Stimulated activated CD4-positive, alpha-beta T cell treated with anti-CD3 and anti-CD28 coated beads, Interleukin-4, amount 100 ng/mL, for 48 hours (primary cell): ENCODE measurements at places on chromosomes 16 and 17.
A peak's percentile ranks its signal among the peaks of the same experiment; 100 is the strongest.

DNA sequence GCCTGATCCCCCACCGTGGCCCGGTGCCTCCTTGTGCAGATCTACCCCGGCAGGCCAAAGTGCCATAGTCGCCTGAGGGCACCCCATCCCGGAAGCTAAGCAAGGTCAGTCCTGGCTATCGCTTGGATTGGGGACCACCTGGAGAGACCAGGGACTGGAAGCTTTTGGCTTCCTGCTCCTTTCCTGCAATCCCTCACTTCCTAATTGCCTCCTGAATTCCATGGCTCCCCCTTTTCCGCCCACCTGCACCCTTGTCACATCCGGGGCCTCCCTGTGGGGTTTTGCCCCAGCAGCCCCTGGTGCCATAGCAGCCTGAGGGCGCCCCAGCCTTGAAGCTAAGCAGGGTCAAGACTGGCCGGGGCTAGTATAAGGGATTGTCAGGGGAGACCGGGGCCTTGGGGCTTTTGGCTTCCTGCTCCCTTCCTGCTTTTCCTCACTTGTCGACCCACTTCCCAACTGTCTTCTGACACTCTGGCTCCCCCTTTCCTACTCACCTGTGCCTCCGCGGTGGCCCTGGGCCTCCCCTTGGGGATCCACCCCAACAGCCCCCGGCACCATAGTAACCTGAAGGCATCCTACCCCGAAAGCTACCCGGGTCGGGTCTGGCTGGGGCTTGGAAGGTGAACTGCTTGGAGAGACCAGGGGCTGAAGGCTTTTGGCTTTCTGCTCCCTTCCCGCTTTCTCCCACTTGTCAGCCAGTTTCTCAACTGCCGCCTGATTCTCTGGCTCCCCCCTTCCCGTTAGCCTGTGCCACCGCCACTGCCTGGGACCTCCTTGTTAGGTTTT is 2293.6 kb downstream of the TP53TG3F start:
- DNase-seq, result no peak

DNA sequence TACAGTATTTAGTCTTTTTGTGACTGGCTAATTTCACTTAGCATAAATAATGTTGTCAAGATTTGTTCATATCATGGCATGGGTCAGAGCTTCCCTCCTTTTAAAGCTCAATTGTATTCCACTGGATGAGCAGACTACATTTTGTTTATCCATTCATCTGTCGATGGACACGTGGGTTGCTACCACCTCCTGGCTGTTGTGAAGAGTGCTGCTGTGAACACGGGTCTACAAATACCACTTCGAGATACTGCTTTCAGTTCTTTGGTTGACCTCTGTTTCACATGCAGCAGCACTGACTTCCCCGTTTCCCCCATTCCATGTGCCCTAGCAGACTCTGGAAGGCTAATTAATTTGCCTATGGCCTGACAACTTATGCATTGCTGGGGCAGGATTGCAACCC is 285.4 kb downstream of the SHISA9 start:
- no peak for DNase-seq

DNA sequence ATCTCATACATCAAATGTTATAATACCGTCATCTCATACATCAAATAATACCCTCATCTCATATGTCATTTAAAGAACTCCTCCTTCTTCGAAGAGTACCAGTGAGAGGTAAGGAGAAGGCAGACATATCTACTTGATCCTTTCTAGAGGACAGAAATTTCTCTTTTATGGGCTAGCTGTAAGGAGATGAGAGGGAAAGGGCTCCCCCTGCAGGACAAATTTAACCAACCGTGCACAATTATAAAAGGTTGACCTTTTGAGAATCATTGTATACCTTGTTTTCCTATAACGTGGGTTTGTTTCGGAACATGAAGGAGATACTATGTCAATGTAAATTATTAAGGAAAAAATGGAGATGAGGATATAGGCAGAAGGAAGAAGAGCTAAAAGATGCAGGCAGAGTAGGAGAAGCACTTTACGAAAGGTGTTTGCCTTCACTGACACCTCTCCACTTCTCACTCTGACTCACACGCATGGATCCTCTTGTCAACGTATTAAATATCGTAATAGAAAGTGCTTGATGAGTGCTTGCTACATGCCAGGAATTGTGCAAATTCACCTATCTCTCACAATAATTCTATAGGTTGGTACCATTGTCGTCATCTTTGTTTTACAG is 465.9 kb upstream of the ERCC4 start:
- DNase-seq, result peak; percentile 22

DNA sequence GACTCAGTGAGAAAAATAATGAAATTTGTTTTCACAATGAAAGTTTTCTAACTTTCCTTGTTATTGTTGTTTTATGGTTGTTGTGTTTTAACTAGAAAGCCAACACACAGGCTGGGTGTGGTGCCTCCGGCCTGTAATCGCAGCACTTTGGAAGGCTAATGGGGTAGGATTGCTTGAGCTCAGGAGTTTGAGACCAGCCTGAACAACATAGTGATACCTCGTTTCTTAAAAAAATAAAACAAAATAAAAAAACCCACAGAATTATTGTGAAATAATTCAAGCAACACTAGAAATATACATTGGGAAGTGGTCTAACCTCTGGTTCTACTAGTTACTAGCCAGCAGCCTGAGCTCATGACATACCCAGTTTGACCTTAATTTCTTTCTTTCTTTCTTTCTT is 630 bp downstream of the MILR1 start:
- no peak for DNase-seq

- DNase-seq, result no peak
These were observed 15.5 kb downstream of the MYH10 start for GRCh38 chr17:8614988-8615387.

GRCh38 chr17:8277317-8277716 is 11.2 kb upstream of the RANGRF start:
- no peak for DNase-seq

- no peak for DNase-seq
These were observed 321.4 kb downstream of the GRIN2A start for GRCh38 chr16:9860876-9861275.

DNA sequence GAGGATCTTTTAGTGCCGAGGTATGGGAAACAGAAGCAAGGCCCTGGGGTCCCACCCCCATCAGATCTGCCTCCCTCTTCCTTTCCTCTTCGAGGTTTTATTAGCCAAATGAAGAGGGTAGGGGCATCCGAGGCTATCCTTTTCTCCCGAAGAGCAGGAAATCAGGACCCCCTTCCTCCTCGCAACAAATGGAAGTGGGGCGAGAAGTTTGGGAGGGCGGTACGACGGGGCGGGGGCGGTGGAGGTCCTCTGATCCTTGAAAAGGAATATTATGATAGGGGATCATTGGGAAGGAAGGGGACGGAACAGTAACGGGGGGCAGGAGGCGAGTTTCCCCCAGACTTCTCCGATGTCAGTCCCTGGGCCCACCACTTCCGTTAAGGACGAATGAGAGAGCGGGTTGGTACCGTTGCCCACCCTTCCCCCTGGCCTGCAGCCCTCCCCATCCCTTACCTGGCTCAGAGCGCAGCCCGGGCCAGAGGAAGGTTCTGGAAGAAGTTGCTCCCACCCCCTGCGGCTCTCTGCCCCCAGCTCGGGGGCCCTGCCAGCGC is 309 bp downstream of the FOXJ1 start:
- DNase-seq, result no peak

GRCh38 chr16:80627108-80627507 is 86.3 kb downstream of the DYNLRB2 start:
- no peak for DNase-seq

DNA sequence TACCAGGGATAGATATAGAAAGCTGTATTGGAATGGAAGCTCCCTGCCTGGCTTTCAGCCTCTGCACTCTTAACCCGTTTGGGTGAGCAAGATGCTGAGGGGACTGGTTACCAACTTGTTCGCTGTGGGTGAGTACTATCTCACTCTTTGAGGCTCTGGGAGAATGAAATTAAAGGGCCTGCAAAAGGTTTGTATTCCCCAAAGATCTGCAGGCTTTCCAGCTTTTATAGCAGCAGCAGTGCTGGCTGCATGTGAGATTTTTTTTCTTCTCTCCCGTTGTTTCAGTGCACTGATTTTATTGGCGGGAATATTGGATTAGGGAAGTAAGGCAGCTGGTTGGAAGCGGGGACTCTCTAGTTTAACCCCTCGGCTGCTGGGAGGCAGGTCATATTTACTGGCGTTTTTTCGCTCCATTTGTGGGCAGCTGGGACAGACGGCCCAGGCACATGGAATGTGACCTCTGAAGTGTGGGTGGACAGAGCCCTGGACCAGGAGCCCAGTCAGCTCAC is 30.9 kb downstream of the C17orf75 start:
- DNase-seq, result no peak

- no peak for DNase-seq
These were observed 39.9 kb upstream of the BCO1 start for GRCh38 chr16:81198635-81199034.

DNA sequence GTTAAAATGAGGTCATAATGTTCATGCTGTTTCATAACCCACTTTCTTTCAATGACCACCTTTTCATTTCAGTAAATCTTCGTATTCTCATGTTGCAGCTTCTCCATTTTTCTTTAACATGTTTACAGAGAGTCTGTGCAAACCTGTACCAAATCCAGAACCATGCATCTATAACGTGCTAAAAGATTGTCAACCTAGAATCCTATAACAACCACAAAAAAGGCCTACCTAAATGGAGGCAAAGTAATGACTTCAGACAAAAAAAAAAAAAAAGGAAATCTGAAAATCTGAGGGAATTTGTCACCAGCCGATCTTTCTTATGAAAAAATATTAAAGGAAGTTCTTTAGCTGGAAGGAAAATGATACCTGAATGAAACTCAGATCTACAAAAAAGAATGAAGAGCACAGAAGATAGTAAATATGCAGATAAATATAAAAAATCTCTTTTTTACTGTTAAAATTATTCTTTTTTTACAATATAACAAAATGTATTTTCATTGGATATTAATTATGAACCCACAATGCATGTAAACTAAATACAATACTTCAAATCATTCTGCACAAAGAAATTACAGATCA is 1.4 kb upstream of the SLFN11 start:
- no peak for DNase-seq

DNA sequence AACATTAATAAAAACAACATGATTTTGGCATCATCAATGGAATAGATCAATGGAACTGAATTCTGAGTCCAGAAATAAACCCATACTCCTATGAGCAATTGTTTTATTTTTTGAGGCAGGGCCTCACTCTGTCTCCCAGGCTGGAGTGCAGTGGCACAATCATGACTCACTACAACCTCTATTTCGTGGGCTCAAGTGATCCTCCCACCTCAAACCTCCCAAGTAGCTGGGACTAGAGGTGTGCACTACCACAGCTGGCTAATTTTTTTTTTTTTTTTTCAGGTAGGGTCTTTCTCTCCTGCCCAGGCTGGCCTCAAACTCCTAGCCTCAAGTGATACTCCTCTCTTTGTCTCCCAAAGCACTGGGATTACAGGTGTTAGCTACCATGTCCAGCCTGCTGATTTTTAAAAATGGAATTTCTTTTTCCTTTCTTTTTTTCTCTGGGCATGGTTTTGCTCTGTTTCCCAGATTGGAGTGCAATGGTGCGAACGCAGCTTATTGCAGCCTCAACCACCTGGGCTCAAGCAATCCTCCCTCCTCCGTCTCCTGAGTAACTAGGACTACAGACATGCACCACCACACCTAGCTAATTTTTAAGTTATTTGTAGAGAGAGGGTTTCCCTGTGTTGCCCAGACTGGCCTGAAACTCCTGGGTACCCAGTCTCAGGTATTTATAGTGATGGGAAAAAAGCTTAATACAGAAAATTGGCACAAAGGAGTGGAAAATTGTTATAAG is 7.3 kb upstream of the PRDM7 start:
- no peak for DNase-seq

- DNase-seq, result no peak
These were observed 27.7 kb upstream of the FAAP100 start for GRCh38 chr17:81579821-81580321.

GRCh38 chr17:57349541-57350247 is 93.4 kb downstream of the MSI2 start:
- no peak for DNase-seq

- no peak for DNase-seq
These were observed 161.3 kb upstream of the GSE1 start for GRCh38 chr16:85451641-85452363.

DNA sequence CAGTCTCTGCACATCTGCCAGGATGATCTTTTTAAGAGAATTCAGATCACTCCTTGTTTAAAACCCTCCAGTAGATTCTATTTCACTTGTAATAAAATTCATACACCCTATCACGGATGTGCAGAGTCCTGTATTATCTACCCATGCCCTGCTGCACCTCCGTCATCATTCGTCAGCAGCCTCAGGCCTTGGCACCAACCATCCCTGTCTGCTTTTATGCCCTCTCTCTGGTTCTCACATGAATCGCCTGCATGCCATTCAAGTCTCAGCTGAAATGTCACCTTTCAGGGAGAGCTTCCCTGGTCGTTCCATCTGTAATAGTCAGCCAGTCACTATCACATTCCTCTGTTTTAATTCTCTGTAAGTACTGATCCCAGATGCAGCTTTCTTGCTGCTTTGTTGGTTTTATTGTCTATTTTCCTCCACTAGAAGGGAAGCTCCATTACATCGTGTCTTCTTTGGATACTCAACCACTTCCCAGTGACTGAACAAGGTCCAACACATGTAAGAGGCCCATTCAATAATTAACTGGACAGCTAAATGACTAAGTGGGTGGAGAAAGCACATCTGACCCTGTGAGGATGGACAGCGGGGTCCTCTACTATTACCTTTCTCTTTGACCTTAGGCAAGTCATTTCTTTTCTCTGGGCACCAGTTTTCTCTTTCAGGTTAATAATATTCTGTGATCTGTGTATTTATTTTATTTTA is 81.2 kb upstream of the GOT2 start:
- no peak for DNase-seq

DNA sequence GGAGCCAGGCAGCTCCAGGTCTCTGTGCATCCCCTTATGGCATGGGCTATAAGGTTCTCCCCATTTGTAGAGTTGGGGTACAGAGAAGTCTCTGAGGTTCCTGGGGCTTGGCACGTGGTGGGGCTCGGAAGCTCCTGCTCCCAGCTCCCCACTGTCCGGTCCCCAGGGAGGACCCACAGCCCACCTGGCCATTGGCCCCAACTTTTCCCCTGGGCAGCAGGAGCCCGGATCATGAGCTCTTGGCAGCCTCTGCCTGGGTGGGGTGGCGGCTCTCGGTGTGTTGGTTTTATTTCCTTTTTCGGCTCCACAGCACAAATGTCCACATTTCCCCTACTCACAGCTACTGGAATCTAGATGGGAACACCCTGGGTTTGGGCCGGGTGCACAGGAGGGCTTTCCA is 30.5 kb downstream of the GSE1 start:
- DNase-seq, result no peak

DNA sequence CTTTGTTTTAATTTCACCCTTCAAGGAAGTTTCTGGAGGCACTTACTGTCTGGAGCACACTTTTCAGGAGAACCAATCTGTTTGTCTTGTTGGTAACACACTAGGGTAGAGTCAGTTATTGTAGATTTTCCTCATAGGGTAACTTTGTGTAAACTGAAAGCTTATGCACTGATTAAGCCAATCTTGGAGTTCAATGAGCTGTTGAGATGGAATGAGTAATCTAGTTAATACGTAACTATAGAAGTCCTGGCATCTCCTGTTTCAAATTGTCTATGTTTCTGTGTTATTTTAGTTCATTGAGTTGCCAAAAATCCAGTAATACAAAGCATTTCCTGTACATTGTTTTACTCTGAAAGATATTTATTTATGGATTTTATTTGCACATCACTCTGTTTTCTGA is 111.6 kb upstream of the HAS3 start:
- DNase-seq, result no peak

- no peak for DNase-seq
These were observed 56.4 kb upstream of the FAM20A start for GRCh38 chr17:68657576-68657975.

GRCh38 chr16:63129411-63130125 is 1093.3 kb upstream of the CDH8 start:
- no peak for DNase-seq
